ENCODE measurements at places on chromosomes 11 and 22. TPM values are rescaled to one million over a fixed set of nuclear protein-coding genes. Genes with fewer than 3 reads are reported as not detected.

MPEG1 gene
- total RNA-seq = not detected

KIF18A gene
- 40.0 TPM for total RNA-seq

CHRDL2 gene
- total RNA-seq = not detected

SLC25A45 gene
- 1.3 TPM for total RNA-seq

SCGB1C1 gene
- not detected for total RNA-seq

CDHR5 gene
- not detected for total RNA-seq

APOBEC3G gene
- total RNA-seq = 15.4 TPM

C11orf91 gene
- not detected for total RNA-seq

POLR2L gene
- 54.9 TPM for total RNA-seq

CHRM1 gene
- total RNA-seq = not detected

GANAB gene
- 315 TPM for total RNA-seq

OR6A2 gene
- total RNA-seq = 0.37 TPM

NFRKB gene
- 22.7 TPM for total RNA-seq

SAA1 gene
- total RNA-seq = 0.33 TPM

TSSK2 gene
- total RNA-seq = not detected

MS4A6E gene
- not detected for total RNA-seq

MUC5B gene
- total RNA-seq = not detected

PHOX2A gene
- total RNA-seq = not detected

GLYATL2 gene
- 1.4 TPM for total RNA-seq

TCN2 gene
- 3.4 TPM for total RNA-seq

IL18 gene
- 2.3 TPM for total RNA-seq

METTL15 gene
- 23.9 TPM for total RNA-seq

CCDC116 gene
- 0.22 TPM for total RNA-seq
